Astrocyte (in vitro differentiated cells and primary cell): ENCODE measurements at places on chromosomes 1 and 21.
A peak's percentile ranks its signal among the peaks of the same experiment; 100 is the strongest.

DNA sequence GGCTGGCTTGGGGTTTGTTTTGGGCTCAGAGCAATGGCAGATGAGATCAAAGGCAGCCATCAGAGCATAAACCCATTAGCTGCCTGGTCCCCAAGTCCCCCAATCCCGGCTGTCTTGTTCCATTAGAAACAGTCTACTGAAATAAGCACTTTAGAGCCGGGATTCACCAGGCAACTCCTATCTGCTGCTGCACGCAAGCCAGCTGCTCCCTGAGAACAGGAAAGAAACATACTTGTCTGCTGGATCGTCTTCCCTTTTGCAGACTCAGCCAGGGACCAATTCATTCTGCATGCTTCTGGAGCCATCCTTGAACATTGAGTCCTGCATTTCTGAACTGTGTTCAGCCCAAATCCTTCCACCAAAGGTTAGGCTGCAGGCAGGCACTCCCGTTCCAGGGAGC, 21.8 kb downstream of the RXRG start:
- DNase-seq = no peak

DNA sequence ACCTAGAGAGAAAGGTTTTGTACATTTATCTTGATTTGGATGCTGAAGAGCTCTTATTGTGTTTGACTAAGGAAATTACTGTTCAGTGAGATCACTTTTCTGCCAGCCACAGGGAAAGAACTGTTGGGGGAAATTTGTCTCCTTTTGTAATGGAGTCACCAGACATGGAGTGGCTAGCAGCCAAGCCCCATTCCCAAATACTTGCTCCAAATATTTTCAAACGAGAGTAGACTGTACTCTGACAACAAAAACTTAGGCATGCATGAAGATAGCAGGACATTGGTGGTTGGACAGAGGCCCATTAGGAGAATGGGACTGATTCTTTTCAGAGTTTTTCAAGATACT, 21.1 kb downstream of the IPO9 start:
- DNase-seq = peak; percentile 96

DNA sequence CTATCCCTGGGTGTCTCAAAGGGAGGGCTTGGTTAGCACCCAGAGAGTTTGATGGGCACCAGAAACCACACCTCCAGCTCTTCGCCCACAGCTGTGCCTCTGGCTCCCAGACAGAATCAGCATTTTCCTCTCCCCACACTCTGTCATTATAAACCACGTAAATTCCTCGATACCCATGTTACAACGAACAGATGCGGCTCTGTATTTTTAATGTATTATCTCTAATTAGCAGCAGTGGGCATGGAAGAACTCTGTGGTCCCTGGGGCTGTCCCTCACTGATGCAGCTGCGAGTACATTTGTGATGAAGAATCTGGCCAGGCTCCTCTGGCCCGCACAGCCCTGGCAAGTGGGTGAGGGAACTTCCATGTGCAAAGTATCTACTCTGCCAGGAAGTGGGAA, 10.8 kb downstream of the HMGB4 start:
- peak; percentile 16 for DNase-seq

GRCh38 chr21:17119466-17120297, 393.2 kb upstream of the CXADR start:
- no peak for DNase-seq

DNA sequence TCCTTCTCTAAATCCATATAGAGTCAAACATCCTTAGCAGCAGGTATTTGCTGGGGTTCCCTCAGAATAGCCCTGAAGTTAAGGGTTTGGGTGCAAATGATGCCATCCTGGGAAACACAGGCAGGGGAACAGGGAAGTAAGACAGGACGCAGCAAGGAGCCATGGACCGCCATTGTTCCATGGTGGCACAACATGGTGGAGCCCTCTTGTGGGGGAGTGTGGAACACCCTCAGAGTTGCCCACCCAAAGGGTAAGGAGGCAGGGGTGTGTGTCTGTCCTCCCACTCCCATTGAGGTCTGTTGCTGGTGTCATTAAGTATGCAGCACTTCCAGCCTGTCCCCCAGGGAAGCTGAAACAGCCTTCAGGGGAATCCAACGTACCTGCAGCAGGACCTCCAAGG, 20.4 kb upstream of the RCAN1 start:
- DNase-seq = no peak

DNA sequence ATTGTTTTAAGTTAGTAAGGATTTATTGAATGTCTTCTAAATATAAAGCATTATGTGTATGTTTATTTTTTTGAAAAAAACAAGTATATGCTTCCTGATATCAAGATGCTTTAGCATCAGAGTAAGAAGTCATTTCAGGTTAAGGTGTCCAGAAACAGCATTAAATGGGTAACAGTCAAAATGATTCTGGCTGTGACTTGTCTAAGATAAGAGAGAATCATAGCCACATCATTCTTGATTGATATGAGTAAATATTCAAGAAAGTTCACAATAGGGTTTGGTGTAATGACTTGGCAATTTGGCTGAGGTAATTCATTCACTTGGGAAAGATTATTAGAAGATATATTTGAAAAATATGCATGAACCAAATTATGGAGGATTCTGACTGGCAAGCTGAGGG, 193.8 kb downstream of the DPYD start:
- DNase-seq = no peak

GRCh38 chr1:51238034-51238403, 1.9 kb downstream of the RNF11 start:
- no peak for DNase-seq

DNA sequence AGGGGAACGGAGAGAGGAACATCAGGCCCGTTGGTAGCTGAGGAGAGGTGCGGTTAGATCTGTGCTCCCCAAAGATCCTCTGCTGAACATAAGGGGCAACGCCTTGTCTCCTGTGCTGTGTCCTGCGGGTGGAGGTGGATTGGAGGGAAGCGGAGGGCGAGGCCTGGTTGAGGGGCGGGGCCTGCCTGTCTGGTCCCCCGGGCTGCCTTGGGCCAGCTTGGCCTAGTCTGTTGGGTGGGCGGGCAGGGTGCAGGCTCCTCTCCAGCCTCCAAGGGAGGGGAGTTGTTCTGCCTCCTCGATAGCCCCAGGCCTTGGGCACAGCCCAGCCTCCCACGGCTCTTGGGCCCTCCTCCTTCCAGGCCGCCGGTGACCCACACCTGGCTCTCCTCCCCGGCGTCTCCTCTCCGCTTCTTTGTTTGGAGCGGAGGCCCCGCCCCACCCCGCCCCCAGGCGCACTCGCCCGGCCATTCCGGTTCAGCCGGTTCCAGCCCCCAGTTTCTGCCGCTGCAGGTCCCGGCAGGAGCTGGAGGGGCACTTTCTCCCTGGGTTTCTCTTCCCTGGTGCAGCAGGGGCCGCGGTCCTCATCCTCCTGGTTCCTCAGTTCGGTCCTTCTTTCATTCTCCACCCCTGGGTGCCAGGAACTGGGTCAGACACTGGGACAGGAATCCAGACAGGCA, 19.4 kb downstream of the PTPRF start:
- DNase-seq = no peak

- DNase-seq = no peak
Observed at GRCh38 chr1:36446746-36447145, 3.5 kb downstream of the OSCP1 start.

- no peak for DNase-seq
Observed at GRCh38 chr1:20871419-20871818, 84.3 kb upstream of the HP1BP3 start.

DNA sequence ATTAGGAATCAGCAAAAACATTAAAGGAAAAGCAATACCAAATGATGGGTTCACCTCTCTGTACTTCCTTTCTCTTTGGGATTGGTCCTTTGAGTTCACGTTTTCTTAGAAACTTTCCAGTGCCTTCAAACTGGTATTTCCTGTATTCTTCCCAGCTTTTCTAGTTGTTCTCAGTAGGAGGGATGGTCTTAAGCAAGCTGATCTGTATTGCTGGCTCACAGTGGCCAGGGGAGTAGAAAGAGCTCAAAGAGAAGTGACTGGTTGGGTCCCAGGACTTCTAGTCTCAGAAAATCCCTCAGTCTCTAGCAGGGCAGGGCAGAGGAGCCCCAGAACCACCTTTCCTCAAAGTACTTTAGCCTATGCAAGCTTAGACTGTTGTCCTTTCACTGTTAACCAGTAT, 10.1 kb upstream of the USP24 start:
- DNase-seq = no peak

- DNase-seq = no peak
Observed at GRCh38 chr1:169081503-169082123, 24.9 kb upstream of the ATP1B1 start.

GRCh38 chr1:227459977-227460376, 103.4 kb upstream of the ZNF678 start:
- DNase-seq = no peak

DNA sequence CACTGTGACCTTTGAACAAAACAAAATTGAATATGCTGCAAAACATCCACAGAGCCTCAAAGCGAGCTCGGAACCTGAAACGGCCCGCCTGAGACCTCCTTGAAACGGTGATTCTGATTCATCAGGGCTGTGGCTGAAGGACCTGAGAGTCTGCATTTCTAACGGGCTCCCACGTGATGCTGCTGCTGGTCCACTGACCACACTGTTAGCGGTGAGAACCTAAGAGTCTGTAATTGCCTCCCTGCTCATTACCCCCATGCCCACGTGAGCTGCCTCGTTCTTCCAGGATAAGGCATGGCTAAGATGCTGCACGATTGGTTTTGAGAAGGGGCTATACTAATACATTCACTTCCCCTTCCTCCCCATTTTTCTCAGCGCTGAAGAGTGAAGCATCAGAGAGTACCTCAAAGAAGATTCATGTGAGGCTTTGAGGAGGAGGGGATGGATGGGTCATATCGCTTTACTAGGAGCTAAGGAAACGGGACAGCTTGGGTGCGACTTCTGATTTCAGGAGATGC, 9.7 kb downstream of the TLR5 start:
- no peak for DNase-seq

DNA sequence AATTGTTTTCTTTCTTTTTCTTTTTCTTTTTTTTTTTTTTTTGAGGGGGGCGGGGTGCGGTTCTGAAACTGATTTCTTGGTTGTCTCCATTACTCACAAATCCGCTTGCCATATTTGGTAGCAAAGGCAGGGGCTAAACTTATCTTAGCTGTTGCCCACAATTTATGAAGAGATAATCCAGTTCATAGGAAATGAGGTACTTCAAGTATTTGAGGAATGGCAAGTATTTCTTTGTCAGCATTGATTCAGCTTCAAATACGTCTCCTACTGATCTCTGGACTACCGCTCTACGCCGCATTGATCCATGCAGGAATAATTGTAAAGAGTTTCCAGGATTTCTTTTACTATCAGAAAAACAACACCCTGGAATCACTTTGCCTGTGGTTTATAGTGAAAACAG, 289.2 kb upstream of the DPYD start:
- peak; percentile 99 for DNase-seq

DNA sequence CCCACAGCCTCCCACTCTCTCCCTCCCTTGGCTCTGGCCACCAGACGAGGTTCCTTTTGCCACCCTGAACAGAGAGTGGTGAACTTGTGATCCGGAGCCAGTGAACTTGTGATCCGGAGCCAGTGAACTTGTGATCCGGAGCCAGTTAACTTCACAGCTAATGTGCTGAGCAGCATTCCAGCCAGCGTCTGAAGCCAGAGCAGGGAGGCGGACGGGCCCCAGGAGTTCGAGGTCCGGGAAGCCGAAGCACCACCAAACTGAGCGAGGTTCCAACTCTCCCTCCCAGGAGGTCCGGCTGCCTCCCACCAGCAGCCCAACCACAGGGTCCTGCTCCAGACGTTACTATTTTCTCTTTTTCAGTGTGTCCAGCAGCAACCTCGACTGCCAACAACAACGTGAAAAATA, 85.8 kb downstream of the SYF2 start:
- DNase-seq = no peak

DNA sequence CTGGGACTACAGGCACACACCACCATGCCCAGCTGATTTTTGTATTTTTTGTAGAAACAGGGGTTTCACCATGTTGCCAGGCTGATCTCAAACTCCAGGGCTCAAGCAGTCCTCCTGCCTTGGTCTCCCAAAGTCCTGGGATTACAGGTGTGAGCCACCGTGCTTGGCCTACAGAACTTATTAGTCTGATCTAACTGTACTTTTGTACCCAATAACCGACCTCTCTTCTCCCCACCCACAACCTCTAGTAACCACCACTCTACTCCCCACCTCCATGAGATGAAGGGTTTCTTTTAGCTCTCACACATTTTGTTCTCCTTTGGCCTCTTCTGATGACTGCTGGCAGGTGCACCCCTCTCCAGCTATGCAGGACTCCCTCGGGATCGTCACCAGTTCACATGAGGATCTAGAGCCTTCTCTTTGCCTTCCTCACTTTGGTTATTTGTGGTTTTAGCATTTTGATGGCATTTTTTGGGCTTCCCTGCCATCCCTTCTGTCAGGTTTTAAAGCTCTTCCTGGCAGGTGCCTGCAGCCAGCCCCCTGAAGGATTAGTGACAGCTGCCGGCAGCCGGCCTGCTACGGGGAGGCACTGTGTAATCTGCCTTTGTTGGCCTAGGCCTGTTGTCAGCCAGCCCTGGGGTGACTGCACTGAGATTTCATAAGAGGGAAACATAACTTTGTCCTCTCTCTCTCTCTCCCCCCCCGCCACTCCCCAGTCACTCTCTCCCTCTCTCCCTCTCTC, 99.8 kb upstream of the ATP1A1 start:
- DNase-seq = no peak

GRCh38 chr1:10692401-10693021, 103.9 kb downstream of the CASZ1 start:
- DNase-seq = no peak

GRCh38 chr21:42188663-42189062, 30.3 kb upstream of the ABCG1 start:
- no peak for DNase-seq

GRCh38 chr1:186099336-186100104, 275.5 kb downstream of the TPR start:
- DNase-seq = no peak

DNA sequence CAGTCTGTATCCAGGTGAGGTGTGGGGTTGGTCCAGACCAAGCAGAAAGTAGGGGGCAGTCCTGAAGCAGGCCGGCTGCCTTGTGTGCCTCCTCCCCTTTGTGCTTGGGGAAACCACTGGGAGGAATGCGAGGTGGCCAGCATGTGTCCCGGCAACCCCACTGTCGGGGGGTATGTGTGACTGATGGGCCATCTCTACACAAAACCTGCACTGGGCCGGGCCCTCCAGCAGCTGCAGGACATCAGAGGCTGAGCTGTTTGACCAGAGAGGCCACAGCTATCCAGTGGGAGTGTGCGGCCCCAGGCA, 33.3 kb downstream of the TMEM51 start:
- no peak for DNase-seq

- DNase-seq = peak; percentile 24
Observed at GRCh38 chr1:117697220-117697781, 91.5 kb downstream of the TENT5C start.

DNA sequence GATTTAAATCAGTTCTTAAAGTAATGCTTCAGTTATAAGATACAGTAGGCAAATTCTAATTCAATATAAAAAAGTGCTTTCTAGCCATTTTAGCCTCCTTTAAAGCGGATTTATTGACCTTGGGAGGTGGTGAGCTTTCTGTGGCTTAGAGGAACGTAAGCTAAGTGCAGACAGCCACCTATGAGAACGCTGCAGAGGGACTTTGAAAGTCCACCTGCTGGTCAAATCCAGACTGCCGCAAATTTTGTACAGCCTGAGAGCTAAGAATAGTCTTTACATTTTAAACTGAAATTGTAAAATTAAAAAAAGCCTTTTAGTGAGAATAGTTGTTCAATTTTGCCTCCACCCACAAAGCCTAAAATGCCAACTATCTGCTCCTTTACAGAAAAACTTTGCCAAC, 67.0 kb upstream of the SSX2IP start:
- DNase-seq = no peak

- no peak for DNase-seq
Observed at GRCh38 chr1:184988506-184988905, 14.2 kb upstream of the NIBAN1 start.

GRCh38 chr1:167782946-167783345, 61.2 kb downstream of the MPZL1 start:
- no peak for DNase-seq

GRCh38 chr1:245972476-245972875, 534.6 kb downstream of the SMYD3 start:
- peak; percentile 55 for DNase-seq
